ENCODE measurements at places on chromosomes 2 and 18. TPM values are rescaled to one million over a fixed set of nuclear protein-coding genes. Genes with fewer than 3 reads are reported as not detected.

The CD8A gene
- 0.12 TPM for total RNA-seq

The ACADL gene
- total RNA-seq = 0.32 TPM

The PRKRA gene
- total RNA-seq = 96.3 TPM

The ZC3H15 gene
- 116 TPM for total RNA-seq

The DYNAP gene
- total RNA-seq = not detected

The POU3F3 gene
- total RNA-seq = not detected

The UGT1A8 gene
- not detected for total RNA-seq

The CFC1 gene
- total RNA-seq = not detected

The CFAP221 gene
- total RNA-seq = not detected

The MAPK4 gene
- total RNA-seq = 2.5 TPM

The BCL2 gene
- total RNA-seq = 12.3 TPM

The WNT6 gene
- not detected for total RNA-seq

The PKP4 gene
- 46.1 TPM for total RNA-seq

The LYPD6 gene
- total RNA-seq = 5.6 TPM

The TDRD15 gene
- total RNA-seq = not detected

The SMAD7 gene
- 2.1 TPM for total RNA-seq

The DLX2 gene
- total RNA-seq = 1.9 TPM

The SOX11 gene
- total RNA-seq = 0.03 TPM

The CD28 gene
- not detected for total RNA-seq

The PLA2R1 gene
- total RNA-seq = 22.8 TPM

The MARCHF4 gene
- 1.7 TPM for total RNA-seq

The C1QL2 gene
- not detected for total RNA-seq

The DCDC2C gene
- not detected for total RNA-seq

The KANSL1L gene
- 6.5 TPM for total RNA-seq

The FBXO11 gene
- total RNA-seq = 28.1 TPM

The GDF7 gene
- total RNA-seq = under 0.01 TPM

The TMEM37 gene
- total RNA-seq = 1.4 TPM

The RAD51AP2 gene
- total RNA-seq = not detected

The ZNF385B gene
- total RNA-seq = 2.3 TPM

The TMSB10 gene
- 6,173 TPM for total RNA-seq

The KIAA2012 gene
- total RNA-seq = not detected

The REG1B gene
- not detected for total RNA-seq

The PAX8 gene
- 1.4 TPM for total RNA-seq

The TUBA3E gene
- not detected for total RNA-seq

The SCYGR6 gene
- total RNA-seq = not detected

The VAMP5 gene
- total RNA-seq = not detected

The FSHR gene
- not detected for total RNA-seq

The GPR75 gene
- 2.9 TPM for total RNA-seq

The COL4A3 gene
- total RNA-seq = 5.5 TPM

The KCNF1 gene
- total RNA-seq = 1.6 TPM

The PFN4 gene
- 1.6 TPM for total RNA-seq

The PSD4 gene
- 0.64 TPM for total RNA-seq

The IL18R1 gene
- 35.5 TPM for total RNA-seq

The GALNT5 gene
- total RNA-seq = 3.0 TPM

The AKAIN1 gene
- not detected for total RNA-seq

The CCDC148 gene
- 0.32 TPM for total RNA-seq

The SF3B1 gene
- 230 TPM for total RNA-seq

The CGREF1 gene
- total RNA-seq = 45.2 TPM

The STEAP3 gene
- total RNA-seq = 11.1 TPM

The CREG2 gene
- total RNA-seq = 0.20 TPM

The RTP5 gene
- not detected for total RNA-seq

The SNORC gene
- total RNA-seq = 2.8 TPM

The ANKRD53 gene
- total RNA-seq = not detected

All from NCI-H460 (cell line).